ENCODE measurements at places on chromosomes 5 and 9.

- no peak for DNase-seq
Measured at GRCh38 chr9:79263628-79264027, 308.1 kb upstream of the TLE4 start.

DNA sequence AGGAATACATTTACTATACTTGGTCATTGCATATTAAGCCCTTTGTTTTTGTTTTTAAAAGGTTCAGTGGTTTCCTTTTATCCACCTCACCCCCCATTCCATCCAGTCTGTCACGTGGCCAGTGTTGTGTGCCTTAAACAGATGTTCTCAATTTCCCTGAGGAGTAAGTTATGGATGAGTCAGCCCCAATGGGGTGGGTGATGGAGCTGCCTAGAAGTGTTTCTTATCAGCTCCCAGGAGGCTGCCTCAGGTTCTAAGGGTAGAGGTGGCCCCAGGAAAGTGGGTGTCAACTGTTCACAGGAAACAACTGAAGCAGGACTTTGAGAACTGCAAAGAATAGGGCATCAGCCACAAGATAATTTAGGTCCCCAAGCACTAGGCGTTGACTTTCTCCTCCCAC is 41.1 kb downstream of the ACTBL2 start:
- no peak for DNase-seq

- no peak for DNase-seq
Measured at GRCh38 chr5:177370488-177371119, 12.9 kb downstream of the RGS14 start.

GRCh38 chr5:141082228-141082627 is 12.2 kb upstream of the PCDHB2 start:
- DNase-seq, result no peak

- DNase-seq, result no peak
Measured at GRCh38 chr5:79513308-79513703, 628 bp downstream of the HOMER1 start.

DNA sequence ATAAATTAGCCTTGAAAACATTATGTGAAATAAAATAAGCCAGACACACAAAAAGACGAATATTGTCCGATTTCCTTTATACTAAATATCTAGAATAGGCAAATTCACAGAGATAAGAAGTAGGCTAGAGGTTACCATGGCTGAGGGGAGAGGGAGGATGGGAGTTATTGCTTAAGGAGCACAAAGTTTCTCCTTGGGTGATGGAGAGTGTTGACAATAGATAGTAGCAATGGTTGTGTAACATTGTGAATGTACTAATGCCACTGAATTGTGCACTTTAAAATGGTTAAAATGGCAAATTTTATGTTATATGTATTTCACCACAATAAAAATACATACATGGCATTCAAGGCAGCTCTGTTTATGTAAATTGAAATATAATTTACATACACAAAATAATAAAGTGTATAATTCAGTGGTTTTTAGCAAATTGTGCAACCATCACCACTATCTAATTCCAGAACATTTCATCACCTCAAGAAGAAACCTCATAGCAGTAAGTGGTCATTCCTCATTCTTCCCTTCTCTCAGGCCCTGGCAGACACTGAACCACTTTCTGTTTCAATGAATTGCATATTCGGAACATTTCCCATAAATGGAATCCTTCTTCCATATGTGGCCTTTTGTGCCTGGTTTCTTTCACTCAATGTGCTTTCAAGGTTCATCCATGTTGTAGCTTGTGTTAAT is 59.2 kb downstream of the NDST1 start:
- no peak for DNase-seq

- no peak for DNase-seq
Measured at GRCh38 chr5:77218263-77218662, 7.8 kb downstream of the PDE8B start.

GRCh38 chr9:27457445-27457844 is 66.6 kb upstream of the IFNK start:
- DNase-seq, result no peak

GRCh38 chr9:37200433-37201005 is 80.1 kb downstream of the ZCCHC7 start:
- DNase-seq, result no peak

- no peak for DNase-seq
Measured at GRCh38 chr9:69168709-69169217, 5.3 kb upstream of the TJP2 start.

GRCh38 chr5:23419115-23419514 is 88.3 kb upstream of the PRDM9 start:
- DNase-seq, result no peak

GRCh38 chr9:137409515-137409914 is 13.4 kb downstream of the EXD3 start:
- no peak for DNase-seq

DNA sequence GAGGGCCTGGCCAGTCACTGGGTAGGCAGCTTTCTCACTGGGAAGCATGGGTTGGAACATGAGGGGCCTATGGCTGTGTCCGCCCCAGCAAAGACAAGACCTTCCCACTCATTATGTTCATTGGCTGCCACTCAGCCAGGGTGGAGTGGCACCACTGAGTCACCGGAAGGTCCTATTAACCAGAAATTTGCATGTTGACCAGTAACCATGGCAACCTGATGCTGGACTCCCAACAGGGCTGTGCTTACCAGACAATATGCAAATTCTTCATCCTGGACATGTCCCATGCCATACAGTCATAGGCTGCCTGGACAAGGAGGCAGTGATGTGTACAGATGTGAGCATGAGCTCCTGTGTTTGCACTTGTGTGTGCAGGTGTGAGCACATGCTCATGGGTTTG is 66.7 kb downstream of the PSD2 start:
- no peak for DNase-seq

GRCh38 chr5:72600391-72600981 is 93.3 kb upstream of the ZNF366 start:
- no peak for DNase-seq

DNA sequence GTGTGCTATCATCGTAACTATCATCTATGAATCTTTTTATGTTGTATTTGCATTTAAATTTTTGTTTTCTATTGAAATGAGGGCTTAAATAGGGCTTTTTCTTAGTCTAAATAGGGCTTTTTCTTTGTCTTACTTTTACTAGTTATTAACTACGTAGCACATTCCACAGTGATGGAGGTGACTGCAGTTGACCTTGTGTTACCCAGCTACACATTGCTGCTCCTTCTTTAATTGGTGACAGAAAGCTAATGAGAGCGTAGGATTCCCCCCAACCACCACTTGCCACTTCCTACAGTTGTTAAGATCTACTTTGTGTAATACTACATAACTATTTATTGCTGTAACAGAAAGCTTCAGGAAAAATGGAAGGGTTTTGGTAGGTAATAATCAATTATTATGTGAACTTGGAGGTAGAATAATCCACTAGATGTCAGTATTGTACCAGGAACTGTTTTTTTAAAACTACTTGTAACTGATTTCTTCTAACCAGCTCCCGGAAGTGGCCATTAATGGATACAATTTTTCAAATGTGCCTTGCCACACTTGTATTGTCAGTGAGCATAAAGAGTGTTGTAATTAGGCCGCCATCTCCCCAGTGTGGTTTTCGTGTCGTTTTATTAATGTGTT is 18.0 kb downstream of the MTRR start:
- DNase-seq, result no peak

DNA sequence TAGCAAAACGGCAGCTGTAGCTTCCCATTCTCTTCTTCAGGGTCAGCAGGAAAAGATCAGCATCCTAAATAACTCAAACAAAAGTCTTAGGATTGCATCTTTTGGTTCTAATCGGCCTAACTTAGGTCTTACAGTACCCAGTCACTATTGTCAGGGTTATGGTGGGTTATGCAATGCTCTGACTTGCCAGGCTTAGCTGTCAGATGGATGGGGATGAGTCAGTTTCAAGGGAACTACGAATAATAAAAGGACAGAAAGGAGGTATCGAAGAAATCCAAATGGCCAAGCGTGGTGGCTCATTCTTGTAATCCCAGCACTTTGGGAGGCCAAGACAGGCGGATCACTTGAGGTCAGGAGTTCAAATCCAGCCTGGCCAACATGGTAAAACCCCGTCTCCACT is 46.5 kb downstream of the PPP1R2B start:
- no peak for DNase-seq

DNA sequence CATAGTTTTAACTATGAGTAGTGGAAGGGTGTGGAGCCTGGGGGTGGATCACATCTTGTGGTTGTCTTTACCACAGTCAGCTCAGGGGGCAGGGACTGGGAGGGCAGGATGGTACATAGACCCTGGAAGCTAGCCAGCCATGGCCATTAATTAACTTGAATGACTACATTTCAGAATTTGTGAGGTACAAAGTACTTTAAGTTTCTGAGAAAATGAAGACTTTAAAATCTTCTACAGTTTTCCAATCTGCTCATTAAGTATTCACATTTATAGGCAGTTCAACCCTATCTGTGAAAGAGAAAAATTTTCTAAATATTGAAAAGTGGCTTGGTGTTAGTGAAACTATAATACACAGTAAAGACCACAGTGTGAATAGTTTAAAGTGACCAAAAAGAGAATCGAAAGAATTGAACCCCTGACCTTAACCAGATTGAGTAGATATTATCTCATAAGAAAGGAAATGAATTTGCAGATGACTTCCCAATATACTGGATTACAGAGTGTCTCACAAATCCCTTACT is 234.2 kb upstream of the MEF2C start:
- no peak for DNase-seq

DNA sequence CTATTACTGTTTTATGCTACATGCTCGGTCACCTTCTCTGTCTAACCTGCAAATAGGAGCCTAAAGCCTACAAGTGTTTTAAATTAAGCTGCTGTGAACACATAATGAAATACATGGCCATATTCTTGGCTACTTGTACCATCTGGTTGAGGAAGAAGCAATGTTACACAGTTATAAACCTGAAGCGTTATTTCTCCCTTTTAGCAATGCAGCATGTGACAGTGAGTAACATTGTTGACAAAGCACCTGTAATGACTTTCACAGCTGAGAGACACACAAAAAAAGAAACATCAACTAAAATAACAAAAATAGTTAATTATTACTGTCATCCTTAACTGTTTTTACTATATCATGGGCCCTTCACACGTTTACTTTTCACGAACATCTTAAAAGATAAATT is 146.9 kb downstream of the RORB start:
- DNase-seq, result no peak

DNA sequence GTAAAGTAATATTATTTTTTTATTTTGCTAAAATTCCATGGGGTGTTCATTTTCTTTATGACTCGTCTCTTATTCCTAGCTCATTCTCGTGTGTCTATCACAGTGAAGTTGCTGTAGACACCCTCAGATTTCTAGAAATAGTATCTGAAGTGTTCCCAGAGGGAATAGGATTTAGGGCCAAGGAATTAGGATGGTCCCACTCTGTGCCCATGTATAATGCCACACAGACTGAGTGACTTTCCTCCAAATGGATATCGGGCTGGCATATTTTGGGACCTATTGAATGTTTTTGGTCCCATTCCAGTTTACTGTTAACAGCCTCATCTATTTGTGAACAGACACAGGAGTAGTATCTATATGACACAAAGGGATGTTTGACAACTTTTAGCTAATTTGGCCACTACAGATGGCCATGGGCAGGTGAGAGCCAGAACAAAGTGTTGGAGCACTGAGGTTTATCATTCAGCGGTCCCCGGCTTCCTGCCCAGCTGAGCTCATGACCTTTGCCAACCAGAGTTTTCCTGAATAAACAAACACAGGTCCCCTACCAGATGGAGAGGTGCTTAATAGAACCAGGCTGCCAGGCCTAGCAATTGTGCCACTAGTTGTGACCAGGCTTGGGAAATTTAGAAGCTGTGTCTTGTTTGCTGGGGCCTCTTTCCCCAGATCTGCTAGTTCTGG is 46.9 kb downstream of the MAP1B start:
- DNase-seq, result no peak

GRCh38 chr9:105877721-105878120 is 183.4 kb downstream of the TMEM38B start:
- DNase-seq, result no peak

DNA sequence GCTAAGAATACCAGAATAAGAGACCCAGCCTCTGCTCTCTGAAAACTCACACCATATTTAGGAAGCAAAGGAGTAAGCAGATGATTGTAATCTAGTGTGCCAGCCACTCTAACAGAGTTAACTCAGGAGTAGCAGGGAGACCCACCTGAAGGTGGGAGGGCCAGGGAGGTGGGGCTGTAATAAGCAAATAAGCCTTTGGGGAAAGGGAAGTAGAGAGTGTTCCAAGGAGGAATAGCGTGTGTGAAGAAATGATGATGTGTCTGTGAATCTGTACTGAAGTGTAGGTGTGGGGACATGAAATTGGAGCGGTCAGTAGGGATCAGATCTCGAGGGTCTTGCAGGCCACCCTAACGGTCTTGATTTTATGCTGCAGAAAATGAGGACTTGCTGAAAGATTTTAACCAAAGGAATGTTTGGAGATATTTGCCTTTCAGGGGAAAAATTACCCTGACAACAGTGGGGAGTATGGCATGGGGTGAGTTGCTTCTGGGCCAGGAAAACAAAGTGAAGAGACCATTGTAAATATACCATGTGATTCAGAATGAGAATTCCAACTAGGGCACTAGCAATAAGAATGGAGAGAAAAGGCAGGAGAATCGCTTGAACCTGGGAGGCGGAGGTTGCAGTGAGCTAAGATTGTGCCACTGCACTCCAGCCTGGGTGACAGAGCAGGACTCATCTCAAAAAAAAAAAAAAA is 44.1 kb upstream of the FSD1L start:
- DNase-seq, result no peak

DNA sequence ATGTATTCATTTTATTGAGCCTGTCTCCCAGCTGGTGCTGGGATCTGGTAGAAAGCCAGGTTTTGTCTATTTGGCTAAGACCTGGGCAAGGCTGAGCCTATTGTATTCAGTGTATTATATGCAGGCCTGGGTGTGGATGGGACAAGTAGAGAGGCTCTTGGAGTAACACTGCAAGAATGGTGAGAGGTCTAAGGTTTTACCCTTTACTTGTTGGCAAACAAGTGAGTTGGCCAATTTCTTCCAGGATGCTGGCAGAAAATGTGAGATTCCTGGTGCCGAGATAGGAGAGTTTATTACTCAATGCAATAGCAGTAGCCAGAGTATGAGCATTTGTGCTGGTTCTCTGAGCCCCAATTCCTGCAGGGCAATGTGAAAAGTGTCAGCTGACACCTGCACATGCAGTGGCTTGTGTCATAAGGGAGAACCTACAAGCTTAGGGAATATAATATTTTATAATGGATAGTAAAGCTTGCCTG is 141.7 kb upstream of the PRLR start:
- no peak for DNase-seq

All from stimulated activated CD8-positive, alpha-beta memory T cell treated with anti-CD3 and anti-CD28 coated beads, Interleukin-4, amount 100 ng/mL, for 4 hours (primary cell).